ENCODE measurements at places on chromosomes 3 and 15.

- no peak for DNase-seq
Observed at GRCh38 chr3:146705225-146705624, 100.1 kb upstream of the PLSCR5 start.

DNA sequence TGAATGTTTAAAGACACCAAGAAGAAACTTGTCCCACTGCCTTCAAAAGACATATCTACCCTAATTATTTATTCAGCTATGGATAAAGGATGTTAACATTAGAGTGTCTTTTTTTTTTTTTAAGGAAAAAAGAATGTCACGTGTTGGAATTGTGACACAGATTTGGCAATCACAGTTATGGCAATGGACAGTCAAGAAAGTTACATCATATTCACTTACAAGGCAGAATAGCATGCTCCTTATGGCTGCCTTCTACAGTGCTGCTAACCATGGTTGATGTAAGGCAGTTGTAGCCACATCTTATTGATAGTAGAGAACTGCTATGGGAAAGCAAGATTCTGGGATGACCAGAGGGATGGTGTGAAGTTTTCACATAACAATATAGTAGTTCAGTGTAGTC is 128.8 kb upstream of the ZBTB20 start:
- DNase-seq = no peak

- DNase-seq = no peak
Observed at GRCh38 chr15:42218953-42219592, 11.0 kb upstream of the VPS39 start.

DNA sequence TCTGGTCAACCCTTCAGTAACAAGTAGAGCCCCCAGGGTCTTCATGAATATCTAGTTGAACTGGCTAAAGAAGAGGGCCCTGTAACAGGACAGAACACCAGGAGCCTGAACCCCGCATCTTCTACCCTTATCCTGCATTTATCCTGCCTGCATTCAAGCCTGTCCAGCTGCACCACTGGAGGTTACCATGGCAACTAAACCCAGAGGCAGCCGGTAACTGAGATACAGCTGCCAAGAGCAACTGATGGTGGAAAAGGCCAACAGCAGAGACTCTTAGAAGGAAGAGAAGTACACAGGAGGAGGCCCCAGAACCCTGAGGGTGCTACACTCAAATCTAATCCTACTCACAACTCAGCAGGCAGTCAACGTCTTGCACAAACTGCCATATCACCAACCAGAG is 3.7 kb upstream of the PRKAR2A start:
- DNase-seq = no peak

DNA sequence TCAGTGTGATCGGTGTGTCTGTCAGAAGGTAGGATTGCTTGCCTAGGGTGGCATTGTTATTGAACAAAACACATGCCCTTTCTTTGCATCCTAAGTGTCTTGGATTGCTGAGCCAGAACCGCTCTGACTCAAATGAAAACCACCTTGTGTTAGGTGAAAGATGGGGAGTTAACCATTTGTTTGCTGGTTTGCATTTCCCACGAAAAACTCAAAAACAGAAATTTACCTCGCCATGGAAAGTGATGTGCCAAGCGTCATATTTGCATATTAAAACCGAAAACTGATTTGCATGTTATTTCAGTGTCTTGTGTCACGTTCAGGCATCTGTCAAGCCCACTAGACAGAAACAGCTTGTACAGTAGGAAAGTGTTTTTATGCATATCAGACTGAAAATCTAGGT is 474.6 kb upstream of the TPRG1 start:
- no peak for DNase-seq

- DNase-seq = no peak
Observed at GRCh38 chr3:108202080-108202479, 20.1 kb downstream of the IFT57 start.

DNA sequence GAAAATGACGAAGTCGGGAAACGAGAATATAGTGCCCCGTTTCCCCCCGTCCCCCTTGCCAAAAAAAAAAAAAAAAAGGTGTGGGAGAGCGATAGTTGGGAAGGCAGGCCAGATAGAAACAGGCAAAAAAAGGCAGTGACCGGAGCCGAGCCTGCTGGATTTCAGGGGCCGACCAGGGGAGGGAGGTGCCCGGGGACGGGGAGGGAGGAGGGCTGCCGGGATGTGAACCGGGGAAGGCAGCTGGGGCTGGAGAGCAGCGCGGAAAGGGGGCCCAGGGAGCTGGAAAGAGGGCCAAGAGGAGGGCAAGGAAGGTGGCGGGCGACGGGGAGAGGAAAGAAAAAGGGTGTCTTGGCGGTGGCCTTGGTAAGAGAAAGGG is 837 bp downstream of the LRRN1 start:
- no peak for DNase-seq

DNA sequence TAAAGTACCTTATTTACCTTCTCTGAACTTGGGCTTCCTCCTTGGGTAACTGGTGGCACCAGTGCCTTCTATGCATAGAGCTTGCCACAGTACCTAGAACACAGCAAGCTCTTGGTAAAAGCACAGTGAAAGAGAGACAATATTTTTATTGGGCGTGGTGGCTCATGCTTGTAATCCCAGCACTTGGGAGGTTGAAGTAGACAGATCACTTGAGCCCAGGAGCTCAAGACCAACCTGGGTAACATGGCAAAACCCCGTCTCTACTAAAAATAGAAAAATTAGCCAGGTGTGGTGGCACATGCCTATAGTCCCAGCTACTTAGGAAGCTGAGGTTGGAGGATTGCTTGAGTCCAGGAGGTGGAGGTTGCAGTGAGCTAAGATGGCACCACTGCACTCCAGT is 285.1 kb downstream of the PTPRG start:
- no peak for DNase-seq

DNA sequence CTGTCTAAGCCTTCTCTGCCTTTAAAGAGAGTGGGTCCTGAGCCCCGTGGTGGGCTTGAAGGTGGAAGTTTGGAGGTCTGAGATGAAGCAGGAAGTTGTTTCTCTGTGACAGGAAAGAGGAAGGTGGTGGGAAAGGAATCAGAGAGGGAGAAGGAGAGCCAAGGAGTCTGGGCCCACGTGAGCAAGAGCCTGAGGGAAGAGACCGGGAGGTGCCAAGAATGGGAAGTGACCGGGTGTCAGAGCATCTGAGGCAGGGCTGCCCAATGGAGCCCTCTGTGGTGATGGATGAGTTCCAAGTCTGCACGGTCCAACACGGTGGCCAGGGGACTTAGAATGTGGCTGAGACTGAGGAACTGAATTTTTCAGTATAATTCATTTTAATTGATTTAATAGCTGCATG is 24.6 kb downstream of the ALDH1L1 start:
- DNase-seq = no peak

DNA sequence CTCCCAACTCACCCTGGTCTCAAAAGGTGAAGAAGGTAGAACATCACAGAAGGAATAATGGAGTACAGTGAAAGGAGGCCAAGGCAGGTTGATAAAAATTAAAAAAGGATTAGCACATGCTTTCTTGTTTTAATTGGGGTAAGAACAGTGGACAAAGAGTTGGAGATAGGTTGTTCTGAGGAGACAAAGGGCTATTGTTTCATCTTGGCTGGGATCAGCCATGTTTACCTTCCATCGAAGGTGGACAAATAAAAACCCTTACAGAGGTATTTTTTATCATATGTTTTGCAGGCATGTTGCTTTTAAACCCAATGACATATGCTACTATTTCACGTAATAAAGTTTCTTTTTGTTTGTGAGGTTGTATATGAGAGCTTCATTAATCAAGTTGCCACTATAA is 12.9 kb downstream of the COMMD2 start:
- DNase-seq = no peak
